D341Med (cell line): ENCODE measurements at places on chromosomes 7 and 10.
A peak's percentile ranks its signal among the peaks of the same experiment; 100 is the strongest.

DNA sequence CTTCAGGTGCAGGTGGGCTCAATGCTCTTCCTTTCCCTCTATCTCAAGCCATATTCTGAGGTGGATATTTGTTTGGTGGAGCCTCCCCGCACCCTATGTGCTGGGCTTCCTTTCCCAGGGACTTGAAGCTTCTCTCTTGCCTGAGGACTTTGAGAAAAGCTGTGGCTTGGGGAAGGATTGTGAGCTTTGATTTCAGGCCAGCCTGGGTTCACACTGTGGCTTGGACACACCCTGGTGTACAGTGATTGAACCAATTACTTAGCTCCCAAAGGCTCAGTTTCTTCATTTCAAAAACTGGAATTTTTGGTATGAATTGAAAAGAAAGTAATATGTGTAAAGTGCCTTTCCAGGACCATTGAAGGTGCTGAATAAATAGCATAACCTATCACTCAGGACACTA is 224.5 kb upstream of the GLI3 start:
- DNase-seq = no peak

- DNase-seq = no peak
Measured at GRCh38 chr10:114547514-114547913, 110.6 kb downstream of the ABLIM1 start.

DNA sequence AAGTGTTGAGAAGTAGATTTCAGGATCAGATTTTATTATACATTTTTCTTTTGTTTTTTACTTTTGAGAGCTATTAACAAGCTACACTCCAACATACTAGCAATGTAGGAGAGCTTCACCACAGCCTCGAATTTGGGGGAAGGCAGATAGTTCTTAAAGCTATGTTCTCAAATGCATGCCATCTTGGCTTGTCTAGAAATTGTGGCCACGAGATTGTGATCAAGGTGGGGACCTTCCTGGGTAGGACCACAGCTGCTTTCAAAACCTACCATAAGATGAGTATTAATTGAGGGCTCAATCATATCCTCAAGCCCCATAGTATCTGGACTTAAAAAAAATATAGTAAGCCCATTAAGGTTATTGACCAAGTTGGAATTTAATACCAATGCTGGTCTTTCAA is 27.9 kb upstream of the JAZF1 start:
- no peak for DNase-seq

GRCh38 chr7:2724453-2725177 is 36.6 kb downstream of the AMZ1 start:
- no peak for DNase-seq

GRCh38 chr7:42250411-42250810 is 13.4 kb upstream of the GLI3 start:
- no peak for DNase-seq

- DNase-seq = no peak
Measured at GRCh38 chr7:12030116-12030515, 181.0 kb upstream of the TMEM106B start.

GRCh38 chr7:131302446-131302845 is 25.2 kb upstream of the MKLN1 start:
- no peak for DNase-seq

DNA sequence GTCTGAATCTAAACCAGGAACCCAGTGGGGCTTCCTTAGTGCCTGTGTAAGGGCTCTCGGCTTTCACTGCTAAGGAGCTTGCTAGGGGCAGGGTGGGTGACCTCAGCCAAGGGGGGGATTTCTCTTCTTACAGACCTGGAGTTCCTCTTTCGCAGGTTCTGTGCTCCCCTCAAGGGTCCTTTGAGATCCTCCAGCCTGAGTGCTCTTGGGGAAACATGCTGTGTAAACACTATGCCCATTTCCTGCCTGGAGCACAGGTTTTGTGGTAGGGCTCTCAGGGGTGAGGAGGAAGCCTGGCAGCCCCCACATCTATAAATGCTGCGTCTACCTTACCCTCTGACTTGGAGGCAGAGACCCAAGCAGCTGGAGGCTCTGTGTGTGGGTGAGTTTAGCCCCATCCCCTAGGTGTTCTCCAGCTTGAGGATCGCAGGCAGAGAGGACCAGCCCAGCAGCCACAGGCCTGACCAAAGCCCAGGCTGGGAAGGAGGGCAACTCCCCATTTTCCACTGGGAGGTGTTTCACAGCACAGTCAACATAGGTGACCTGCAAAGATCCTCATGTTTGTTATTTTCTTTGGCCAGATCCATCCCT is at the start of gene SFTPA1:
Gene SFTPA1, plus strand, starts transcription at position 339 of the 591 bp plus-strand sequence. CDS start 887 bp downstream, outside the sequence.
- no peak for DNase-seq

GRCh38 chr10:45460235-45460878 is 86.3 kb downstream of the ALOX5 start:
- DNase-seq = no peak

DNA sequence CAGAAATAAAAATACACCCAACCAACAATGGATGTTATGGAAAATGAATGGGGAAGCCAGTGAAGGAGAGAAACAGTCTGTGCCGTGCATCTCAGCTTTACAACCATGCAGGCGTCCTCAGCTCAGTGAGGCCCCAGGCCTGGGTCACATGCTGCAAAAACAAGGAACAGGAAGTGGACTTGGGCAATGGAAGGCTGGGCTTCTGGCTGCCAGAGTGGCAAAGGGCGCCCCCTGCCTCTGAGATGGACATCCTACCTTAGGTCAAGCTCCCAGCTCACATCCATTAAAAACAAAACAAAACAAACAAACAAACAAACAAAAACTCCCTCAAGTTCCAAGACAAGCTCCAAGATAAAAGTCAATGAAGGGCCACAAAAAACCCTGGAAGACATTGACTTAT is 54.7 kb upstream of the AFAP1L2 start:
- no peak for DNase-seq

- no peak for DNase-seq
Measured at GRCh38 chr7:29881724-29882123, 75.4 kb downstream of the WIPF3 start.

DNA sequence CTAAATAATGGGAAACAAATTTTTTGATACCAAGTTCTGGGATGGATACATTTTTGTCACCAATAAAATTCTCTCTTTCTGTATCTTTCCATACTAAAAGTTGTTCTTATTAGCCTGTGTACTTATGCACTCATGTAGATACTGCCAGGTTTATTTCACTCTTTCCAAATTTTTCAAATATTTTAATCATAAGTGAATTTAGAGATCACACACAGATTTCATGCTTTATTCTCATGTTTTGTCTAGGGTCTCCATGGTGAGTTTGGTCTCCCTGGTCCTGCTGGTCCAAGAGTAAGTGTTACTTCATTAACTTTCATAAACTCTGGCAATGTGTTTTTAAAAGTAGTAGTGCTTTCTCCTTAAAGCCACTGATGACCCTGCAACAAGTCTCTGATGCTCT is 20.3 kb downstream of the COL1A2 start:
- DNase-seq = no peak

GRCh38 chr10:19977097-19977521 is 160.9 kb downstream of the PLXDC2 start:
- DNase-seq = peak; percentile 18

- no peak for DNase-seq
Measured at GRCh38 chr10:124524991-124525653, 63.5 kb downstream of the LHPP start.

- DNase-seq = no peak
Measured at GRCh38 chr7:114760477-114760876, 161.4 kb upstream of the MDFIC start.

- no peak for DNase-seq
Measured at GRCh38 chr7:113610572-113610971, 308.2 kb downstream of the PPP1R3A start.

DNA sequence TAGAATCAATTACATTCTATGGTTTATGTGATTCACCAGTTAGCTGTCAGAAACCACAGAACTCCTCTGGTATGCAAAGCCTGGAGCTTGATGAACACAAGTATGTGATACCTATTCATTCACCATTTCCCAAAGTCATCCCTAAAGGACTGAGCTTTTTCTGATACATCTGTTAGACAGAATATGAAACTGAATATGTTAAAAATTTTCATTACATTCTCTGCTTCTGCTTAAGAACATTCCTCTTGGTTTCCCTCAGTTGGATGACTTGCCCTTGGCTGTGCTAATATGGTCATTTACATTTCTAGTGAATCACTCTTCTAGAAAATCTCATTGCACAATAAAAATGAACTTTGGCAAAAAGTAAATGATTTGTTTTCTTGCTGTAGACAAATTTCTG is 10.8 kb upstream of the PON1 start:
- no peak for DNase-seq

DNA sequence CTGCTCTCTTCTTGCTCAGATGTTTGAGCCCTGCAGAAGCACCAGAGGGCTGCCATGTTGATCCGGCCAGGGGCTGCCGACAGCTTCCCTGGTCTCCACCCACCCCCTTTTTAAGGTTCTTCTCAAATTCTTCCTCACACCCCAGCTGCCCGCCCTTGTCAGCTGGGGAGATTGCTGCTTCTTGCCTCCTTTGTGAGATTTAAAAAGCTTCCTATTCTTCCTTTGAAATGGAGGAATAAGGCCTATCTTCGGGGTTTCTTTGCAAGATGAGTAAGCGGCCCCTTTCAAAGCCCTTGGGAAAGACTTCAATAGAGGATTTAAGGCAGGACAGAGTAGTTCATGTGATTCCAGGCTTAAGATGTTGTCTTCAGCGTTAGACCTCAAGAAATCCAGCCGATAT is 211.9 kb upstream of the SHH start:
- no peak for DNase-seq

- DNase-seq = no peak
Measured at GRCh38 chr10:125087191-125087896, 73.0 kb downstream of the CTBP2 start.

GRCh38 chr10:71817831-71818655 is 33.0 kb downstream of the PSAP start:
- DNase-seq = no peak

GRCh38 chr7:64320547-64321513 is 7.1 kb downstream of the ZNF736 start:
- no peak for DNase-seq

GRCh38 chr10:27019827-27020226 is 80.5 kb downstream of the ANKRD26 start:
- DNase-seq = no peak
